ENCODE measurements at places on chromosomes 4 and X.

DNA sequence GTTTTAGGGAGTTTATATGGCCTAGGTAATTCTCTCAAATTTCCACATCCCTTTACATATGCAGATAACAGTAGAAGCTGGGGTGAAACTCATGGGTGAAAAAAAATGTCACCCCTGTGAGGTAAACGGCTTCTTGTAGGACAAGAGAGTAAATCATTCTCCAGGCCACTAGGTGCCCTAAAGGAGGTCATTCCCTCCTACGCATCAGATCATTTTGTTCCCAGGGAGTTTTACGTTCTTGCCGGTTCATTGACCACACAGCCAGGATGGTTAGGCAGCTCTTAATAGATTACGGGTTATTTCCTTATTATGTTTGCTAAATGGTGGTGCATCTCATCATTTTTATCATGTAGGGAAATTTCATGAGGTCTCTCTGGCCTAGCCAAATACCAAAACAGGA, 225.8 kb upstream of the NOCT start:
- no peak for DNase-seq

- DNase-seq, result no peak
These were observed 71.5 kb downstream of the SLC16A2 start for GRCh38 chrX:74492720-74493201.

DNA sequence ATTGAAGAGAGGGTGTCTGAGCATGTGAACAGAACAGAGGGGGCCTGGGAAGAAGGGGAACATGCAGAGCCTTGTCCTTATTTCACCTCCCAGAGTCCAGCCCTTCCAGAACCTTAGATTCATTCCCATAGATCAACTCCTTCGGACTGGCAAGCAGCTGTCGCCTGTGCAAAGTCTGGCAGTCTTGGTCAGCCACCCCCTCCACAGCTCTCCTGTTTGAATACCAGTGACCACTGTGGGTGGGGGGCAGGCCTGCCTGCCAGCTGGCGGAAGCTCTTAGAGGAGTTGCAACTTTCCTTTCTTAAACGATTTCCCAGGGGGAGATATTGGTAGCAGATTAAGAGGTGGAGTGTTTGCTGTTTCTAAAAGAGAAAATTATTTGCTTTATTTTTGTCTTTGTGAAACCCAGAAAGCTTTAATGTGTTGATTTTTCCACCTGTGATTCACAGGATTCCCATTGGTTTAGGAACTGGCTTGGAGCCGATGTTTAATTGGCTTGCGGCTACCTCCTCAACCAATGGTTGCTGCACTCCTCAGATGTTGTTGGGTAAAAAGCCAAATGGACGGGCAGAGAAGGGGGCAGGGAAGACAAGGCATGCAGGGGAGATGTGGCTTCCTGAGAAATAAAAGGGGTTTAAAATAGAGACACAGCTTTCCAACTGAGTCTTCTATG, 62.2 kb upstream of the PRPS1 start:
- DNase-seq, result peak; percentile 58

DNA sequence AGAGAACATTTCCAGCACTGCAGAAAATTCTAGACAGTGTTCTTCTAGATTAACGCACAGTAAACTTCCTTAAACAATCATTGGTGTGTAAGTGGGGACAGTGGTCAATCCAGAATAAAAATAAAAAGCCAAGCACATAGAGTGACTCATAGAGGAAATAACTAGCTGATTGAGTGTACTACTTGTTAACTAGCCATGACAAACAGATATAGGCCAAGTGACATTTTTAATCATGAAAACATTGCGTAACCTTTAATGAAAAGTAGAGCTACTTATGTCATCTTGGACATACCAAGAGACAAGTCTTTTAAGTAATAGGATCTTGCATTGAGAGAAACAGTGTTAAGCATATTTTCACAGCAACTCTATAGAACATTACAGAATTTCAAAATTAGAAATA, 233.9 kb upstream of the MAB21L2 start:
- peak; percentile 29 for DNase-seq

DNA sequence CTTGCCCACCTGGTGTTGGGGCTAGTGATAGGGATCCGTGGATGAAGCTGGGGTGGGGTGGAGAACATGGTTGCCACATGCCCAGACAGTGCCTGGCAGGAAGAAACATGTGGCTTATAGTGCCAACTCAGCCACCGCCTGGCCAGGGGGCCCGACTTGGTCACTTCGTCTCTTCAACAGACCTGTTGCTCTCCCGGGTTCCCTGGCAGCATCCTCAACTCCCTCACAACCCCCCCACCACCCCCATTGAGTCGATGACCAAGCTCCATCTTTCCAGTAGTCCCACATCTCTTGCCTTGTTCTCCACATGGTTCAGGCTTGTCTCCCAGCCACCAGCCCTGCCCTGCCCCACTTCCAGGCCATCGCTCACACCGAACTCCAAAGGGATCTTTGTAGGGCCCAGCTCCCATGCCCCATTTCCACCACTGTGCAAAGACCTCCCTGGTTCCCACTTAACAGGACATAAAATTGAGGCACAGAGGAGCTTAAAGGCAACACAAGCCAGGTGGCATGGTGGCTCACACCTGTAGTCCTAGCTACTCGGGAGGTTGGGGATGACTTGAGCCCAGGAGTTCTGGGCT, 7.8 kb downstream of the PNCK start:
- no peak for DNase-seq

DNA sequence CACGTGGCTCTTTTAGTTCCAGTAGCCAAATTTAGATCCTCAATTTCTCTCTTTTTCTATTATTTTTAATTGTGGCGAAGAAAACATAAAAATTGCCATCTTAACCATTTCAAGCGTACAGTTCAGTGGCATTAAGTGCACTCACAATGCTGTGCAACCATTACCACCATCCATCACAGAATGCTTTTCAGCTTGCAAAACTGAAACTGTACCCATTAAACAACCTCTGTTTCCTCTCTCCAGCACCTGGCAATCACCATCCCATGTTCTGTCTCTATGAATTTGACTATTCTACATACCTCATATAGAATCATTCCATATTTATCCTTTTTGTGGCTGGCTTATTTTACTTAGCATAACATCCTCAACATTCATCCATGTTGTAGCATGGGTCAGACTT, 74.9 kb downstream of the METTL14 start:
- DNase-seq, result no peak

GRCh38 chr4:149029056-149029651, 586.9 kb upstream of the NR3C2 start:
- DNase-seq, result no peak

DNA sequence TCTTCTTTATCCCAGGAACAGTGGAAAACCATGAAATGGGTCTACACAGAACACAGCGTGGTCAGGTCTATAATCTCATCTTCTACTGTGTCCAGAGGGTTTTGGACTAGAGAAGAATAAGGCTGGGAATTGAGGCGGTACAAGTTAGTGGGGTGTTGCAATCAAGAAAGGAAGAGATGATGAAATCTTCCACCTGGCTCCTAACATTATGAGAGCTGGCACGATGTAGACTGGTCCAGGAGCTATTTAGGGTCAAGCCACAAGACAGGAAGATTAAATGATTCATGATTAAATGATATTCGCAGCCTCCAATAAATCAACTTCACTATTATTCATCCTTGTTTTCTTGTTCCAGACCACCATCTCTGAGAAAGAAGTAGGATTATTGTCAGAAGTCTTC, 88.0 kb downstream of the ARSF start:
- DNase-seq, result peak; percentile 56

DNA sequence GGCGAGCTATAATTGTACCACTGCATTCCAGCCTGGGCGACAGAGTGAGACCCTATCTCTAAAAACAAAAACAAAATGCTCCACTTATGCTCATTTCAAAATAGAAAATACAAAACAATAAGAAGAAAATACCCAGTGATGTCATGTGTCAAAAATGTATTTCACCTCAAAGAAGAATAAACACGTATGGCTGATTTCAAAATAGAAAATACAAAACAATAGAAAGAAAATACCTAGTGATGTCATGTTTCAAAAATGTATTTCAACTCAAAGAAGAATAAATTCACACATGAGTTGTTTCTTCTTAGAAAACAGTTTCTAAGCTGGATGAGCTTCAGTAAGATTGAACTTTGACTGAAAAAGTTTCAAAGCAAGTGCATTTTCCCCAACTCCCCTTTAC, 20.3 kb upstream of the PDCL2 start:
- no peak for DNase-seq

DNA sequence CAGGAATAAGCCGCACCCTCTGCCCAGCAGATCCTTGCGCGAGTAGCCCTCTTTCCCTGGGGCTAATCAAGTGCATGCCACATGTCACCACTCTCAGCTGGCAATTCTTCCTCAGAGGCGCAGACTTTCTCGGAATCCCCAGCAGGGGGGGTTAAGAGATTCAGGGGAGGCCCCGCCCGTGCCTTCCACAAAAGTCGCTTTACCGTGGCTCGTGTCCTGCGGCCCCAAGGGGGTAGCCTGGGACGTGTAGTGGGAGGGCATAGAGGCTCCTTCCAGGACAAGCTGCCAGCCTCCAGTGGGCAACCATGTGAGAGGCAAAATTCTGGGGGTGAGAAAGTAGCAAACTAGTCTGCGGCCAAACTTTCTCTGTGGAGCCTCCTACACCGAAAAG, 652 bp downstream of the SRPX start:
- DNase-seq, result peak; percentile 68

DNA sequence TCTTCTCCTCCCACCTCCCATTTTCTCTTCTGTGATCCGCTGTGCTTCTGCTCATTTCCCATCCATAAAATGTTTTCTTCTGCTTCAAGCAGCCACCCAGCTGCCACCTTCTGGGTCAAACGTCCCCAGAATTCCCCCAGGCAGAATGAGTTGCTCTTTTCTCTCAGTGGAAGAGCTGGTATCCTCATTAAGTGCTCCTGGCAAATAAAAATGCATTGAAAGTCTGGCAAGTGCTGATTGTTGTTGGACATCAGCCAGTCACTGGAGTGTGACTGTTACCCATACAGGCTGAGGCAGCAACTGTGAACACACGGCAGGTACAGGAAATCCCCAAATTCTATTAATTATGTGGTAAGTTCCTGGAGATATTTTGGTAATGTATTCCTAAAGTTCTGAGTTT, 52.6 kb downstream of the LIMCH1 start:
- no peak for DNase-seq

DNA sequence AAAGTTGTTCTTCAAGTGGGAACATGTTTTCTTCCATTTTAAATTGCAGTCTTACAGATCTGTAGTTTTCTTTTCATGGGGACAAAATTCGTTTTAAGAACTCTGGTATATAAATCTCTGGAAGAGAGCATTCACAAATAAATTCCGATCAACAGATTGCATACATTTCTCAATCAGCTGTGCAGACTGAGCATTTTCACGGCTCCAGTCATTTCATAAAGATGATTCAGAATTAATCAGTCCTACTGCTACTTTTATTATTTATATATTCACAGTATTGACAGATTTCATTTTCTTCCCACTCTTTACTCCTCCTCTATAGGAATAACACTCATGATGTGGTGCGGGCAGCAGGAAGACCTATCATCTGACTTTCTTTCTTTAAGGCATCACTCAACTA, 534.9 kb upstream of the FTHL17 start:
- no peak for DNase-seq

GRCh38 chr4:73603271-73603710, 16.9 kb downstream of the RASSF6 start:
- DNase-seq, result no peak

- no peak for DNase-seq
These were observed 75.6 kb downstream of the CPE start for GRCh38 chr4:165454426-165454825.

DNA sequence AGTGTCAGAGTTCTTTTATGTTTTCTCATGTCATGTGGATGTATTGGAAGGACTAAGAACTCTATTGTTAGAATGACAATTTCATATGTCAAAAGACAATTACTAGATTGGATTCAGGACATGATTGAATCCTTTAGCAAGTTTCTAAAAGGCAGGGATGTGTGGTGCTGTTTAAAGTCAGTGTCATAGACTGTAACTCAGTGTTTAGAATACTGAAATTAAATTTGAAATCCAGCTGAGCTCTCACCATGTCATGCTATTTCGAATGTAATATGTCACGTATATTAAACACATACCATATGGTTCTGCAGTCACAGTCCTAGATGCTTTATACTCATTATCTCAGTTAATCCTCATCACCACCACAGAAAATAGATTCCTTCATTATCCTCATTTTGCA, 7.8 kb downstream of the GUCY1B1 start:
- no peak for DNase-seq

DNA sequence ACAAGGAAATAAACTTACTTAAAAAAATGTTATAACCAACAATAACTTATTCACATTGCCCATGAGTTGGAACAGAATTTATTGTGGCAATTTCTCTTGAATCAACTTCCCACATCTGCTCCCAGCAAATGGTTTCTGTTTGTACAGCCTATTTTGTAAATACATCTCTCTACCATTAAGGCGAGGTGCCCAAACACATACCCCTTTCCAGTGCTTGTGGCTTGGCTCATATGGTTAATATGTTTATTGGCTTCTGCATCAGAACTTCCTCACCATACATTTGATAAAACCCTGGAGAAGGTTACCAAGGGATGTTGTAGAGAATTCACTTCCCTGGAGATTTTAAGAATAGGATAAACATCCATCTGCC, 207.1 kb downstream of the SOWAHB start:
- DNase-seq, result peak; percentile 57

- DNase-seq, result no peak
These were observed 212.1 kb upstream of the POF1B start for GRCh38 chrX:85591536-85591935.

DNA sequence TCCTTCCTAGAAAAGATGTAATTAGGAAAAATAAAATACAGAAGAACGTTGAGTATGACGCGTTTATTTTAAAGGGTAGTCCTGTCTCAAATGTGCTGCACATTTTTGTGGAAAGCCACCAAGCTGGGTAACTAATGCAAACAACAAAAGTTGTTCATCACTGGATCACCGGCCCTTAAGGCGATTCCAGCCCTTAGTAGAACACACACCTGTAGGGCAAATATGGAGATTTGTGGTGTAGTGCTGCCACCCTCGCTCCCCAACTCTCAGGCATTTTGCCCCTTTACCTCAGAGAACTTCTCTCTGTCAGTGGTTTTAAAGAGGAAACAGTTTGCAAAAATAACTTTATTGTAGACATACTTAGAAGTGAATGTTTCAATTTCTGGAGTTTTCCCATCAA, 1.9 kb downstream of the TBL1X start:
- DNase-seq, result no peak

- DNase-seq, result peak; percentile 92
These were observed 61.3 kb upstream of the NFKB1 start for GRCh38 chr4:102439812-102440211.

- DNase-seq, result no peak
These were observed 603 bp downstream of the MAD2L1 start for GRCh38 chr4:120065974-120066516.

DNA sequence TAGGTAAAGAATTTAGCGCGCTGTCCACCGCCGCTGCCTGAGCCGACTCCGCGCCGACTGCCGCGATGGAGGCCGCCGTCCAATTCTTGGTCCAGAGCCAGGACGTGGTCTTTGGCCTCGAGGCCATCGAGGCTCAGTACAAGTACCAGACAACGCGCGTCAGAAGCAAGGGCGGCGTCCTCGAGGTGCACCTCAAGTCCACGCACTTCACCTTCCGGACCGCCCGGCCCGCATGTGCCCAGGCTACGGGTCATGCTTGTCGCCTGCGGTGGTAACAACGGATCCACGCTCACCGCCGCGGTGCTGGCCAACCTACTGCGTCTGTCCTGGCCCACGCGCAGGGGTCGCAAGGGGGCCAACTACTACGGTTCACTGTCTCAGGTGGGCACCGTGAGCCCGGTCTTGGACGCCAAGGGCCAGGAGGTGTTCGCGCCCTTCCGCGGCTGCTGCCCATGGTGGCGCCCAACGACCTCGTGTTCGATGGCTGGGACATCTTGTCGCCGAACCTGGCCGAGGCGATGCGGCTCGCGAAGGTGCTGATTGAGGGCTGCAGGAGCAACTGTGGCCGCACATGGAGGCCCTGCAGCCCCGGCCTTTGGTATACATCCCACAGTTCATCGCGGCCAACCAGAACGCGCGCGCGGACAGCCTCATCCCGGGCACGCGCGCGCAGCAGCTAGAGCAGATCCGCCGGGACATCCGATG, 128.0 kb downstream of the ANAPC4 start:
- no peak for DNase-seq
